ENCODE measurements at places on chromosomes 3 and 15.
A peak's percentile ranks its signal among the peaks of the same experiment; 100 is the strongest.

DNA sequence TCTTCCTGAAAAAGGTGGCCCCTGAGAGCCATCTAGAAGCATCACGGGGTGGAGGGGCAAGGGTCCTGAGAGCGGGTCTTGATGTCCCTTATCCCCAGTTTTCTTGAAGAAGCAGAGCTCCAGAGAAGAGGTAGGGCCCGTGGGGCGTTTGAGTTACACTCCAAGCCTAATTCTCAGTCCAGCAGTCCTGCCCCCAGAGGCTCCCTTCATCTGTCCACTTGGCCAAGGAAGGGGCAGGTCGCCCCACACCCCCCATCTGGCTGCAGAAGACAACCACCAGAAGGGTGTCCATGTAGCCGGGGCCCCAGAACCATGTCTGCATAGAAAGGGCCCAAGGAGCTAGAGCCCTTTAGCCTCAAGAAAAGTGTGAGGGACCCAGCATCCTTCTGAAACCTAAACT, 25.5 kb upstream of the RPL32 start:
- no peak for DNase-seq

GRCh38 chr15:84079885-84080777, 155.4 kb upstream of the GOLGA6L4 start:
- DNase-seq, result peak; percentile 2

DNA sequence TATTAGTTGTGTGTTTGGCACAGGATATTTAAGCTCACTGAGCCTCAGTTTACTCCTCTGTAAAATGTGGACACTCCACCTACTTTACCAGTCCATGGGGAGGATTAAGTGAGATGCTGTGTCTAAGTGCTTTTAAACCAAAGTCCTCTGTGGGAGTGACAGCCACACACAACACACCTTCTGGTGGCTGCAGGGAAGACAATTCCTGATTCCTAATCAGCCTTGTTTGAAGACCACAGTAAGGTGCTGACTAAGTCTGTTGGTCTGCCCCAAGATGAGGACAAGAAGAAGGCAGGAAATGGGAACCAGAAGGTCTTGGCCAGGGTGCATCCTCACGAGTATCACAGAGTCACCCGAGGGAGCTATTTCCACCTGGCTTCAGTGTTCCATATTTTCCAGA, 52.3 kb downstream of the EPHB1 start:
- no peak for DNase-seq

- no peak for DNase-seq
Observed at GRCh38 chr3:177371888-177372287, 174.6 kb upstream of the TBL1XR1 start.

- no peak for DNase-seq
Observed at GRCh38 chr15:26146202-26146601, 283.1 kb upstream of the ATP10A start.

- DNase-seq, result no peak
Observed at GRCh38 chr3:60764870-60765269, 486.4 kb downstream of the FHIT start.

GRCh38 chr3:129864519-129864918, 29.0 kb downstream of the TMCC1 start:
- no peak for DNase-seq
